ENCODE measurements at places on chromosomes 7 and 10.

GRCh38 chr10:117927871-117928270 lies 118.9 kb downstream of the RAB11FIP2 start:
- no peak for DNase-seq

GRCh38 chr10:97278491-97278989 lies 13.9 kb downstream of the ARHGAP19 start:
- peak; percentile 65 for DNase-seq

DNA sequence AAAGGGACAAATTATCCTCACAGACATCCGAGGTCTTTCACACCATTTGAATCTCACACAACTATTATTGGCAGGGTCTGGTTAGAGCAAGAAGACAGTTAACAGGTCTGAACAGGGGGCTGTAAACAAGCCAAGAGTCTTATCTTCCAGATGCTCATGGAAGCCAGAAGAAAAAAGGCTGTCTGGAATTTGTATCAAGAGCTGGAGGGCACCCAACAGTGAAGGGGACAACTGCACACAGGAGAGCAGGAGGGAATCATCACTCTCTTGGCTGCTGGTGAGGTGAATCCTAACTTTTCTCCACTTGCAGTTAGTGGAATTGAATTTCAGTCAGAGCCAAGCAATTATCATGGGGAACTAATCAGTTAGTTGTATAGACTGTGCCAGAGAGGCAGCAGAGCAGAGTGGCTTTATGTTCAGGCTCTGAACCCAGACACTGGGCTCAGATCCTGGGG lies 880.2 kb upstream of the AUTS2 start:
- DNase-seq = peak; percentile 57

- no peak for DNase-seq
Measured at GRCh38 chr7:7884855-7885254, 83.7 kb upstream of the GLCCI1 start.

- DNase-seq = no peak
Measured at GRCh38 chr10:101767966-101768790, 7.7 kb downstream of the FGF8 start.

DNA sequence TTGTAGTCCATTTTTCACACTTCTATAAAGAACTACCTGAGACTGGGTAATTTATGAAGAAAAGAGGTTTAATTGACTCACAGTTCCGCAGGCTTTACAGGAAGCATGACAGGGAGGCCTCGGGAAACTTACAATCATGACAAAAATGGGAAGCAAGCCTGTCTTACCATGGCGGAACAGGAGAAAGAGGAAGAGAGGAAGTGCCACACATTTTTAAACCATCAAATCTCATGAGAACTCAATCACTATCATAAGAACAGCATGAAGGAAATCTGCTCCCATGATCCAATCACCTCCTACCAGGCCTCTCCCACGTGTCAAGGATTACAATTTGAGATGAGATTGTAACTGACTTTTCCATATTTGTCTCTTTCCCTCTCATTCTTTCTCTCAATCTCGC lies 9.3 kb upstream of the PNPLA8 start:
- DNase-seq = no peak

GRCh38 chr7:85479918-85480643 lies 293.2 kb upstream of the SEMA3D start:
- no peak for DNase-seq

GRCh38 chr10:120805014-120805812 lies 45.9 kb upstream of the WDR11 start:
- no peak for DNase-seq

DNA sequence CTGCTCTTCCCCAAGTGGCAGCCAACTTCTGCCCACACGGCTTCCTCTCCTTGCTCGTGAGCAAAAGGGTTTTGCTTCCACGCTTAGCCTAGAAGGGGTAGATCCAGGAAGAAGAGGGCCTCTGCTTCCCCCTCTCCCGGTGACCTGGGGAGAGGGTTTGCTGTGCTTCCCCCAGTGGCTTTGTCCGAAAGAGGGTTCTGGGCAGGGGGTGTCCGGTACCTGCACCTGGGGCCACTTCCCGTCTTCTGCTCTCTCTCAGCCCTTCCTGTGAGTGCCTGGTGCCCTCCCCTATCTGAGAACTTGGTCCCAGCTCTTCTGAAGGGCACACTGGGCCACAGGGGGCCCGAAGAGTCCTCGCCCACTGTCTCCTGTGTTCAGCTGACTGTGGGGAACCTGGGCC lies 11.3 kb downstream of the JAKMIP3 start:
- no peak for DNase-seq

- peak; percentile 83 for DNase-seq
Measured at GRCh38 chr7:135620980-135621850, 41.1 kb upstream of the STMP1 start.

DNA sequence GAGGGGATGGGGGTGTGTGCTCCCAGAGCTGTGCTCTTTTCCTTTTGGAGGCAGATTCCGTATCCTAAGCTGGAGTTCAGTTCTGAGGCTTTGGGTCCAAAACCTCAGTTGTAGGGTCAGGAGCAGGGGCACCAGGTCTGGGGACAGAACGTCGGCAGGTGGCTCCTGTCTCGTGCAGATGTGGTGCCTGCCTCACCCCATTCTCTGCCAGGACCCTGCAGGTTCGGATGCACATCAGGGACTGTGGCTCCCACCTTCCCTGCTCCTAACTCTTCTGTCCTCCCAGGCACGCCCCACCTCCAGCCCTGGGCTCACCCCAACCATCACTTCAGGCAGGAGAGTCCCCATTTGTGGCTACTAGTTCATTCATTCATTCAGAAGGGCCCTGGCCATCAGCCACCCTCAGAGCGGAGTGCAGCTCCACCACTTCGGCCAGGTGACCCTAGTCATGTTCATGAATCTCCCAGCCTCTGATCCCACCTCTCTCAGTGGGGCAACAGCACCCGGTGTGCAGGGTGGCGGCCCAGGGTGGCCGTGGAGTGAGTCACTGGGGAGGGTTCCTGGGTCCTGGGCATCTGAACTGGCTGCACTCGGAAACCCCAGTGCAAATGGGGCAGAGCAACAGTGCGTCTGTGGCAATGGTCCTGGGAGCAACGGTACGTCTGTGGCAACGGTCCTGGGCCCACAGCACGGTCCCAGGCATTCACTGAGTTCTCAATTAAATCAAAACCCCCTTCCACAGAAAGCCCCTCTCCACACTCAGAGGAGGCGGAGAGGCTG lies 100.8 kb upstream of the FAM20C start:
- no peak for DNase-seq

DNA sequence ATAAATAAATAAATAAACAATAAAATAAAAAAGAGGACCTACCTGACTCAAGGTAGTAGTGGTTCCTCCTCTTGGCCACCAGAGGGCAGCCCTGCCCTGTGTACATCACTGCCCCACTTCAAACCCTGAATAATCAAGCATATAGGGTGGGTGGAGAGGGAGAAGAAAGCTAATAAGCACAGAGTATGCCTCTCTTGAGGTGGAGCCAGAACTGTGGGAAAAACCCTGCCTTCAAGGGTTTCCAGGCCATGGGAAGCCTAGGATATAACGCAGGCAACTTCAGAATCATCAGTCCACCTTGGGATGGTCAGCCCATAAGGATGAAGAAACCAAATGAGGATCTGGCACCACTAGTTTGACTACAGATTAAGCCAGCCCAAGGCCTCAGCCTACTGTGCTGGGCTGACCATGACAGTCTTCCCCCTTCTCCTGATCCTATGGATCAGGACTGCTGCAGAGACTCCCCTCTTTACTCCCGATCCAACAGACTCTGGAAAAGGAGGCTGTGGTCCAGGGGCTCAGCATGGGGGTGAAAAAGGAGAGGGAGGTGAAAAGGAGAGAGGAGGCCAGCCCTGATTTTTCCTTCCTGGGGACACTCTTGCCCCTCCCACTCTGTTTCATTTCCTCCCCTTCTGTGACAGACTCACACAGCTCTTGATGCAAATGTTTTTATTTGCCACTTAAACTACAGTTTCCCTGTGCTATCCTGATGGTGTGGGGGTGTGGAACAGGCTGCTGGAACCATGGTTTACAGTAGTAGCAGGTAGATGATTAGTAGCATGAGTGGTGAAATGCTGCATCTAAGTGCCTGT lies 10.1 kb downstream of the AVPI1 start:
- DNase-seq = peak; percentile 38

DNA sequence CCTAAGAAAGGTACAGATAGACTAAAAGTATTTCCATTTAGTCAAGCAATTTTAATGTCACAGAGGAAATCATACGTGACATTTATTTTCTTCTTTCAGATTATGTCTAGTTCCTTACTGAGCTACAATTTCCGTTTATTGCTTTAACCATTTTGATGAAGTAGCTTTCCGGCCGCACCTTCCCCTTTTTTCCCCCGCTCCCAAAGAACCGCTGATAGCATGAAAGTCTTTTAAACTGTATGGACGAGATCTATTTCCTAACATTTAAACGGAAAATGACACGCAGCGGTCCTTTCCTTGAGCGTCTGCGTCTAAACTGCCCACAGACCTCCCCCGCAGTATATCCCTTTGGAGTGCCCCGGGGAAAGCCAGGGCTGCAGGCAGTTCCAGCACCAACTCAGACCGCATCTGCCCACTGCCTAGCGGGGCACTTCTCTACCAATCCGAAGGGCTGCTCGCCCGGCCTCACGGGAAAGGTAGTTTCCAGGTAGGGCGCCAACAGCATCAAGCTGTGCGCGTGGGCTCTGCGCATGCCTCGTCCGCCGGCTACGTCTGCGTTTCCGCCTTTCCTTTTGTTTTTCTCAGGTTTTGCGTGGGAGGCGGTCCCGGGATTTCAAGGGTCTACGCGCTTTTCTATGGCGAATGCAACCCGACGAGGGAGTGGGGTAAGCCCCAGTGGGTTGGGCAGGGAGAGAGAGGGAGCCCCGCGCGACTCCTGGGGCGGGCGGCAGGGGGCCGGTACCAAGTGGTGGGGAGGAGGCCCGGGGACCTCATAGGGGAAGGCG lies at the start of gene ZNF33A:
Gene ZNF33A, plus strand, starts transcription at position 557 of the 785 bp plus-strand sequence. CDS start 1,667 bp downstream, outside the sequence.
- DNase-seq = peak; percentile 92
